ENCODE measurements at places on chromosomes 6 and 20. TPM values are rescaled to one million over a fixed set of nuclear protein-coding genes. Genes with fewer than 3 reads are reported as not detected.

- H3K4me1 ChIP-seq, result peaks cover 3% of the 10 kb centered on the region
- no peaks in the 10 kb centered on the region for H3K27me3 ChIP-seq
These were observed 158.5 kb downstream of the HIVEP2 start for GRCh38 chr6:142786476-142786875.

- H3K4me1 ChIP-seq, result peaks cover 45% of the 10 kb centered on the region
- no peaks in the 10 kb centered on the region for H3K27me3 ChIP-seq
- H3K4me3 ChIP-seq, result no peak overlapping the region
- peak overlapping the region; percentile 83 for H3K27ac ChIP-seq
- H3K36me3 ChIP-seq, result no peaks in the 10 kb centered on the region
- no peak for DNase-seq
These were observed 50.5 kb downstream of the MCUR1 start for GRCh38 chr6:13763740-13764381.

DNA sequence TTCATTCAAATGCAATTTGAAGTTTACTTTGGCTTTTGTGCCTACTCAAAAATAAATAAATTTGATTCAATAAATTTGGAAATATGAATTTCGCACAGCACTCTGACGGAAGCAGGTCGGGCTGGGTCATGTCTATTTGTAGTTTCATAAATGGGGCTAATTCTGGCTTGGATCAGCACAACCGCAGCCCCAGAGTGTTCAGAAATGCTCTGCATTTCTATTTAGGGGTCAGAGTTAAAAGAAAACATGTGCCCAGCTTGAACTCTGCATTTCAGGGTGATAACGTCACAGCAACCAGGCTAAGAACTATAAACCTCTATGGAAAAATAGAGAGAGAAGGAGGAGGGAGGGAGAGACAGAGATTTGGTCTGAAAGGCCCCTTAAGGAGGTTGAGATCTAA, 480.9 kb upstream of the NOX3 start:
- H3K4me3 ChIP-seq, result no peak overlapping the region
- peak overlapping the region; percentile 13 for H3K27ac ChIP-seq
- H3K27me3 ChIP-seq, result no peaks in the 10 kb centered on the region
- H3K4me1 ChIP-seq, result no peaks in the 10 kb centered on the region

SLC35D3 gene
- not detected for total RNA-seq

GFOD1 gene
- 28.7 TPM for total RNA-seq

Measured in ascending aorta (tissue), 2 donors.